ENCODE measurements at places on chromosomes 11 and 22.

- no peak for DNase-seq
Measured at GRCh38 chr11:71996946-71997345, 1.8 kb upstream of the IL18BP start.

- no peak for DNase-seq
Measured at GRCh38 chr22:46004105-46004866, 27.3 kb upstream of the WNT7B start.

GRCh38 chr22:33851240-33851639, 69.0 kb downstream of the LARGE1 start:
- peak; percentile 14 for DNase-seq

DNA sequence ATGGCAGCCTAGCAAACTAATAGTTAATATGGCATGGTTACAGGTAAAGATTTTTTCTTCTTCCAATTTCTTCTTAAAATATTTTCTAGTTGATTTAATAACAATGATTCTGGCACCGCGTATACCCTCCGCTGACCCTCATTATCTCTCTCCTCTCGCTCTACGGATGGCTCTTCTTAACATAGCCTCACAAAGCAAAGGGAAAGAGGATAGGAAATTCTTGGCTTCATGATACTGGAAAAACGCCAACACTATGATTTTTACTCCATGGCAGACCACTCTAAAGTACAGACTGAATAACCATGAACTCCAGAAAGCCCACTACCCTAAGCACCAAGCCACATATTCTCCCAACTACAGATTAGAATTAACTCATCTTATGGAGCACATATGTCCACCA, 6.1 kb downstream of the PI4KA start:
- DNase-seq = no peak

DNA sequence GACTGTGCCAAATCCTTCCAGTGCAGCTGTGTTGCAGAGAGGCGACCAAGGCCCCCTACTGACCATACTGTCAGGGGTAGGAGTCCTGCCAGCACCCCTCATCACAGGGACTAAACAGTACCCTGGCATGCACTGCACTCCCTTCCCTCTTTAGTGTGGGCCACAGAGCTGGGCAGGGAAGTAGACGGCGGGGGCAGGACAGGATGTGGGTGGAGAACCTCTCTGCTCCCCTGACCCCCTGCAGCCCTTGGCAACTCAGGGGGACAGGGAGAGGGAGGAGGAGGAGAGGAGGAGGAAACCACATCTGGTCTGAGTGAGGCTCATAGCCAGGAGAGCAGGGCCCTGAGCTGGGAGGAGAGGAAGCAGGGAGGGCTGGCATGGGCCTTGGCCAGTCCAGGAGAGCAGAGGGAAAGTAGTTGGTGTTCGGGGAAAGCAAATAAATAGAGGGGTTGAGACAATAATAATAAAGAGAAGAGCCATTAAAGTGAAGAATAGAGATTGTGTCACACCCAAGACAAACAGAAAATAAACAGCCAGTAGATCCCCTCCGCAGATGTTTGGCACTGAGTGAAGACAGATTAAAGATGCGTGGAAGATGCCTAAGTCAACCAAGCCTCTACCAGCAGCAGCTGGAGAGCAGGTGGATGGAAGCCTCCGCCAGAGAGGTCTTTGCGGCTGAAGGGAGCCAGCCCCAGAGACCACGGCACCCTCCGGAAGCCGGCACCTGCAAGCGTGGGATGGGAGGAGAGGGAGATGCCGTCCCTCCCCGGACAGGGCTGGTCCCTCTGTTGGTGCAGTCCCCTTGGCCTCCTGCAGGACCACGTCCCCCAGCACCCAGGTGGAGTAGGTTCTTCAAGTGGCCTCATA, 61.5 kb downstream of the RPUSD4 start:
- peak; percentile 27 for DNase-seq

- DNase-seq = no peak
Measured at GRCh38 chr11:106384429-106384828, 307.0 kb downstream of the AASDHPPT start.

GRCh38 chr11:115665958-115666357, 161.7 kb upstream of the CADM1 start:
- no peak for DNase-seq

DNA sequence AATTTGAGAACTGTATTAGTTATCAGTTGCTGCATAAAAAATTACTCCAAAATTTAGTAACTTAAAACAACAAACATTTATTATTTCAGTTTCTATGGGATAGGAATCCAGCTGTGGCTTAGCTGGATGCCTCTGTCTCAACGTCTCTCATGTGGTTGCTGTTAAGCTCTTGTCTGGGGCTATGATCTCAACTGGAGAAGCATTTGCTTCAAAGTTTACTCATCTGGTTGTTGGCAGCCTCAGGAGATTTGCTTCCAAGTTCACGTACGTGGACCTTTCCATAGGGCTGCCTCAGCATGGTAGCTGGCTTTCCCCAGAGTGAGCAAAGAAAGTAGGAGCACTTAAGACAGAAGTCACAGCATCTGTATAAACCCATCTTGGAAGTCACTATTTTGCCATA, 144.9 kb upstream of the SESN3 start:
- DNase-seq = peak; percentile 29

- DNase-seq = no peak
Measured at GRCh38 chr11:119680541-119681360, 48.2 kb downstream of the NECTIN1 start.

DNA sequence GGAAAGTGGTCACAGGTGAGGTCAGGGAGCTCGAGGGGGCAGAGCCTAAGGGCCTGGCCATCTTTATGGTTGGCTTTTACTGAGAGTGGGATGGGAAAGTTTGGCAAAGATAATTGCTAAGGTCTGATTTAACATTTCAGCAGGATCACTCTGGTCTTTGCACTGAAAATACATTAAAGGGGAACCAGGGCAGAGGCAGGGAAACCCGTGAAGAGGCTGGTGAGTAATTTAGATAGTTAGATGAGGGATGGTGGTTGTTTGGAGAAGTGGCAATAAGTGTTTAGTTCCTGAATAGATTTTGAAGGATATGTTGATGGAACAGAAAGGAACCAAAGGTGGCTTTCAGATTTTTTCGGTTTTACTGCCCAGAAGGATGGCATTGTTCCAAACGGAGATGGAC, 50.8 kb downstream of the SCN3B start:
- DNase-seq = no peak

DNA sequence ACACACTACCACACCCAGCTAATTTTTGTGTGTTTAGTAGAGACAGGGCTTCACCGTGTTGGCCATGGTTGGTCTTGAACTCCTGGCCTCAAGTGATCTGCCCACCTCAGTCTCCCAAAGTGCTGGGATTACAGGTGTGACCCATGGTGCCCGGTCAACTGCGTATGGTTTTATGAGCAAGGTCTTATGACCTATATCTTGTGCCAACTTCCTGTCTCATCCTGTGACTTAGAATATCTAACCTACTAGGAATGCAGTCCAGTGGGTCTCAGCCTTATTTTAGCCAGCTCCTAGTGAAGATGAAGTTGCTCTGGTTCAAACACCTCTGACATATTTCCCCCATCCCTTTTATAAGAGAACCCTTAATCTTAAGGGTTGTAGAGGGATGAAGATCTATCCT, 66.1 kb upstream of the OR5AN1 start:
- DNase-seq = no peak

GRCh38 chr11:61121192-61121831, 19.0 kb downstream of the CD5 start:
- DNase-seq = no peak

GRCh38 chr11:65918211-65919140, at the start of gene C11orf68:
C11orf68 (minus strand) TSS chr11:65919062; CDS start chr11:65919031, 31 bp downstream.
- DNase-seq = no peak

- no peak for DNase-seq
Measured at GRCh38 chr22:26529345-26529744, 17.1 kb upstream of the TFIP11 start.

DNA sequence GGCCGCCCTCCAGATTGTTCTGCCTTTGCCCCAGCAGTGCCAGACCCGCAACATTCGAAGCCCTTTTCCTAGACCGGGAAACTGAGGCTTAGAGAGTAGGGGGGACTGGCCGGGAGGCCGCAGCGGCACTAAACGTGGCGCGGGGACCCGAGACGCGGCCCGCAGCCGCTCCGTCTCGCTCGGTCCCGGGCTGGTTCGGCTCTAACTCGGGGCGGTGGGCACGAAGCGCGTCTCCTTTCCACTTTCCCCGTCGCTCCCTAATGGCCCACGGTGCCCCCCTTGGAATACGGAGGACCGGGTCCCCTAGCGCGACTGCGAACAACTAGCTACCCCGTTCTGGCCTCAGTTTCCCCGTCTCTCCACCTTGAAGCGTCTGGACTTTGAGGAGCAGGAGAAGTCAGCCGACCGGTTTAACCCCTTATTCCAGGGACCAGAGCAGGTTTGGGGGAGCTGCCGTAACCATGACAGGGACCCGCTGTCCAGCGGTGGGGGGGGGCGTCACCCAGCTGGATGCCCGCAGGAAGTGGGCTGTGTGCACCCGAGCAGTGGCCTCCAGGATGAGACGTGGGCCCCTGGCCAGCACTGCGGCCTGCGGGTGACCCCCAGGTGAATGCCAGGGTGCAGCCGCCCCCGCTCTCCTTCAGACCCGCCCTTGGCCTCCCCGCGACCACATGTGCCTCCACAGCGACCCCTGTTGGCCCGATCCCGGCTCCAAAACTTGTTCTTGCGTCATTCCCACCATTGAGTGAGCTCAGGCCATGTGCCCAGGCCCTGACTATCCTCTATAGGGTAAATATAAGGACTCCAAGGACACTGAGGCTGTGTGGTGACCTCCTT, 1.1 kb downstream of the CDC42EP1 start:
- peak; percentile 72 for DNase-seq

- peak; percentile 19 for DNase-seq
Measured at GRCh38 chr11:60871378-60872061, 4.2 kb downstream of the ZP1 start.

GRCh38 chr11:104105155-104105554, 58.8 kb downstream of the PDGFD start:
- DNase-seq = peak; percentile 39

DNA sequence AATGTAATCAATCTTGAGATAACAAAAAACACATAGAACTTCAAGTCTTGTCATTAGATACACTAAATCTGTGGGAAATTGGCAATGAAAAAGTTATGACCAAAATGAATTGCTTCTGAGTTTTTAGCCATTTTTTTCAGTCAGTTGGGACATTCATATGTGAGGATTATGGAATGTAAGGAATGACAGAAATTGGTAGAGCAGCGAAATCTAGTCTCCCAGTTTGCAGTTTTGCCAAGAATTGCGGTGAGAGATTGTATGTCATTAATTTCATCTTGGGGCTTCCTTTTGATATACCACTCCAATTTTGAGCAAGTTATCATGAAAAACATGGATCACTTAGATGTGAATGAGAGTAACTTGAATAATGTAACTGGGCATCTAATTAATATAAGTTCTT, 49.9 kb downstream of the SIK2 start:
- no peak for DNase-seq

GRCh38 chr11:121188776-121189175, 87.7 kb downstream of the TECTA start:
- no peak for DNase-seq

DNA sequence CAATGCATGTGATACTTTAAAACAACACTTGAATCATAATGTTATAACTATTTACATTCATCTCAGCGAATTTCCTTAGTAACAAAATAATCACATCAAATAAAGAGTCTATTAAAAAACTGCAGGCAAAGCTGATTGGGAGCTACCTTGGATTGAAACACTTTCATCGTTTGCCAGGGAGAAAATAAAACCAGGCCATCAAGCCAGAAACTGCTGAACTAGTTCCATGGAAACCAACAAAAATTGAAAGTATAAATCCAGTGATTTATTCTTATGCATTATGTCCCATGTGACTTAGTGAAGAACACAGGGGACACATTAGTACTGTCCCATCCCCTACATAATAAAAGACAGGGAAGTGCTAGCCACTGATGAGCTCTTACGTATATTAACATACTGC, 21.7 kb downstream of the SLC35F2 start:
- no peak for DNase-seq

- DNase-seq = no peak
Measured at GRCh38 chr11:2924821-2925675, 4.2 kb downstream of the PHLDA2 start.

DNA sequence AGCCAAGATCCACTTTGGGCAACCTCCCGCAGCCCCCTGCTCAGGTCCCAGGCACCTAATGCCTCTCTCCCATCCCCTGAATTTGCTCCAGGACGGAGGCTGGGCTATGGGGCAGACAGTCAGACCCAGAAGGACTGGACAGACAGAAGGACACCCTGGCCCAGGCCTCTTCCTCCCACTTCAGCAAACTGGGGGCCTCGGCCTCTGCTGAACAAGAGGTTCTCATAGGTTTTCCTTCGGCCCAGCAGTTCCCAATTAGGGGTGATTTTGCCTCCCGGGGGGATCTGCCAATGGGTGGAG, 3.7 kb downstream of the SPI1 start:
- DNase-seq = no peak

DNA sequence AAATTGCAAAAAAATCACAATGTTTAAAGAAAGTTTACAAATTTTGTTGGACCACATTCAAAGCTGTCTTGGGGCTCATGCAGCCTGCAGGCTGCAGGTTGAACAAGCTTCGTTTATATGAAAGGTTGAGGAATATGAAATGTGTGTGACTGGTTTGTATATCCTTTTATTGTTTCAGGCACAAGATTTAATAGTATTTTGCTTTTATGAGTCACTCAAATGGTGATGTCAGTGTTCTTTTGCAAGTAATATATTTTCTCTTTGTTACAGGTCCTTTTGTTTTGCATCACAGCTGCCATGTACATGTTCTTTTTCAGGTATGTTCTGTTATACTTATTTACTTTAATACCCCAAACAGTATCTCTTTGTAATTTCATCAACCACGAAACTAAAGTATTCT, 198.6 kb downstream of the TMEM135 start:
- DNase-seq = no peak

DNA sequence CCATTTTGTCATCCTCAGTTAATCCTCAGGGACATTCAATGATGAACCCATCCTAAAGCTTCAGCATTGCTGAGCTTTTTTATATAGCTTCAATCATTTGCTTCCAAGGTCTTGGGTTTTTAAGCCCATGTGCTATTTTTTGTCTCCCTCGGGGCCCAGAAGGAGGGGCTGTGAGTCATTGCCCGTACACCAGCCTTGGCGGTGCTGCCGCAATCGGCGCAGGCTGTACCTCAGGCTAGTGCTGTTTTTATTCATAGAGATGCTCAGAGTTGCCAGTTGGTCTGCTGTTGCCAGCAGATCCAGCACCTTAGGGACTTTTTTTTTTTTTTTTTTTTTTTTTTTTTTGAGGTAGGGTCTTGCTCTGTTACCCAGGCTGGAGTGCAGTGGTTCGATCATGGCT, 35.5 kb downstream of the ACO2 start:
- DNase-seq = no peak

GRCh38 chr11:62805961-62806441, 761 bp upstream of the NXF1 start:
- no peak for DNase-seq

DNA sequence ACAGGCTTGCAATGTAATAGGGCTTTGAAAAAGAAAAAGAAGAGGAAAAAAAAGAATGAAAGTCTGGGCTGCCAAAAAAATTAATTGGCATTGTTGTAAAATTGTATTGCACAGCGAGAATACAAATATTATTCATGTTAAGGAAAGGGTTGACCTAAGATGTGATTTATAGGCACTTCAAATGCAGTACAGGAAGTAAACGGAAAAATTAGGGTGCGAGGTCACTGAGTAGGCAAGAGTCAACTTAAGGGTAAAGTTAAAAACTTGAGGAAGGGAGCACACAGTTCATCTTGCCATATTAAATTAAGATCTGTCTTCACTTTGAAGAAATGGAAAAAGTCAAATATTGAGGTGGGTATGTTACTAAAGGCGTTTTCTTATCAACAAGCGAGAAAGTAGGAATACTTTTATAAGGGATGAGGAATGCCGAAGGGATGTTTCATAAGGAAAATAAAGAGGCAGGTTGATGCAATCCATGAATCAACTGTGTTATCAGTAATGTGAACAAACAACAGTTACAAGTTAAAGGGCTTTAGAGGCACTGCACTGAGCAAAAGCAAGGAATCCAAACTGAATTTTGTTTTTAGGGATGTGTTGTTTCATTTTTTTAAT, 123.0 kb downstream of the WT1 start:
- no peak for DNase-seq

Data from H4 (cell line).